ENCODE measurements at places on chromosomes 12 and 14.
A peak's percentile ranks its signal among the peaks of the same experiment; 100 is the strongest.

GRCh38 chr14:20751963-20752562, 6.4 kb downstream of the EDDM3A start:
- DNase-seq: no peak

GRCh38 chr12:5577211-5577612, 145.3 kb downstream of the NTF3 start:
- DNase-seq: no peak

DNA sequence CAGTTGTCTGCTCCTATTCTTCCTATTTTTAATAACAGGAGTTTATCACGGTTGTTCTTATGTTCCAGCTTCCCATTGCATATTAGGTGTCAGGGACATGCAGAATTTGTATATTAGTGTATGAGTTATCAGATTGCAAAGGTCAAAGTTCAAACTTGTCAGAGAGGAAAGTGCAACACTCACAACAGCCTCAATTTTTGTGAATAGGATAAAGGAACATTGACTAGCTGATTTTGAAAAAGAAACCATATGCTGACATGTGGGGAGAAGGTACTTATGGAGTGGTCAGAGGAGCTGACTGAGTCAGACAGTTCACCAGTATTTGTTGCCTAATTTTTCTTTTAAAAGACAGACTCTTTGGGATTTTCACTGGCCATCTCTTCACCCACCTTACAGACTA, 222.1 kb downstream of the C12orf50 start:
- no peak for DNase-seq

DNA sequence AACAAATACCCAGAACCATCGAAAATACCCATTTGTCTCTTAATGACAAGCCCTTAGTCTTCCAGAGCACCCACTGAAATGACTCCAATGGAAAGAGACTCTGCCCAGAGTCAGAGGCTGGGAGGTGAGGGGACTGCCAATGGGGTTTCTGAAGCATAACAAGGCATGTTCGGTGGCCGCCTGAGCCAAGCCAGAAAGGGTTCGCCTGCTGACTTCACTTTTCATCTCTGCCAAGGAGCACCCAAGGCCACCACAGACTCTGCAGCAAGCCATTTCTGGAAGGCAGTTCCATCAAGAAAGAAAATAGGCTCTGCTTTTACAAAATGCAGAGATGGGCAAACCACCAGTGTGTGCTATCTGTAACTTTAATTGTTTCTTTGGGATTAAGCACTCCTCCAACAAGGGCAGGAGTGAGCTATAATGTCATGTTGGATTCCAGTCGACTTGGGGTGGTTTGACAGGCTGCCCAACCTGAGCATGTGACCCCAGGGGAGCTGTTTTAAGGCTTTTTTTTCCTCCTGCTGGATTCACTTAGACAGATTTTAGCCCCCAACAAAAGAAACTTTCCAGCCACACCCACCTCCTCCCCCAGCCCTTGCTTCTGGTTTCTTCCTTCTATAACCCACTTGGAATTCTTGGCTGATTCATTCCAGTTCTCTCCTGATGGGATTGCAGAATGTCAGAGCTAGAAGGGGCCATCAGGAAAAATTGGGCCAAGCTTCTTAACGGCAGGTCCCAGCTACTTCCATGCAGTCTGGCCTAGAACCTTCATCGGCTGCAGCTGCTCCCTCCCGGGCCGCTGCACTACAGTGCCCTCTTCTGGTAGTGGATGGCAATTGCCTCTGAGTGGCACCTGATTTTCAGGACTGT, 24.1 kb downstream of the CKAP4 start:
- peak; percentile 66 for DNase-seq

DNA sequence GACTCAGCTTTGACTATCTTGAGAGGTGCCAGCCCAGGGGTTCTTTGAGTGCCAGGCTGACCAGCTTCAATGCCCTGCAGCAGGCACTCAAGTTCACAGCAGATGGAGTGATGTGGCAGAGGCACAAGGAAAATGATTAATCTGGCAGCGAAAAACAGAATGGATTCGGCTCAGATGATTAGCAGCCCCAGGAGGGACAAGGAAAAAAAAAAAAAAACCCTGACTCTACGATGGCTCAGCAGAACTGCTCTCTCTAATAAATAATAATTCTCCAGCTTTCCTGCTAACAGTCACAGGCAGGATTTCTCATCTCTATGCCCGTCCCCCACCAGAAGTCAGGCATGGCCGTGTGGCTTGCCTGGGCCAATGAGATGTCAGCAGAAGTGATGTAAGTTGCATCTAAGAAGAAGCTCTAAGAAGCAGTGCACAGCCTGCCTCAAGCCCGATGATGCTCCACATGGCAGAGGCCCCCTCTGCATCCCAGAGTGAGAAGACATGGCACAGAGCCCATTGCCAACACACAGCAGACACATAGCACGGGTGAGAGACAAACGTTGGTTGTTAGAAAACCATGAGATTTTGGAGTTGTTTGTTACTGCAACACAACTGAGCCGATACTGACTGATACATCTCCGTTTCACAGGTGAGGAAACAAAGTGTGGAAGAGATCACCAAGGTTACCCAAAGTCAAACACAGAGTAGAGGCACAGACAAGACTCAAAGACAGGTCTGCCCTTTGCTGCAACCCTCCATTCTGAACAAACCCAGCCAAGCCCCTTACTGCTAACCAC, 111.0 kb downstream of the SCARB1 start:
- DNase-seq: no peak

GRCh38 chr12:16716928-16717327, 111.0 kb upstream of the LMO3 start:
- no peak for DNase-seq

DNA sequence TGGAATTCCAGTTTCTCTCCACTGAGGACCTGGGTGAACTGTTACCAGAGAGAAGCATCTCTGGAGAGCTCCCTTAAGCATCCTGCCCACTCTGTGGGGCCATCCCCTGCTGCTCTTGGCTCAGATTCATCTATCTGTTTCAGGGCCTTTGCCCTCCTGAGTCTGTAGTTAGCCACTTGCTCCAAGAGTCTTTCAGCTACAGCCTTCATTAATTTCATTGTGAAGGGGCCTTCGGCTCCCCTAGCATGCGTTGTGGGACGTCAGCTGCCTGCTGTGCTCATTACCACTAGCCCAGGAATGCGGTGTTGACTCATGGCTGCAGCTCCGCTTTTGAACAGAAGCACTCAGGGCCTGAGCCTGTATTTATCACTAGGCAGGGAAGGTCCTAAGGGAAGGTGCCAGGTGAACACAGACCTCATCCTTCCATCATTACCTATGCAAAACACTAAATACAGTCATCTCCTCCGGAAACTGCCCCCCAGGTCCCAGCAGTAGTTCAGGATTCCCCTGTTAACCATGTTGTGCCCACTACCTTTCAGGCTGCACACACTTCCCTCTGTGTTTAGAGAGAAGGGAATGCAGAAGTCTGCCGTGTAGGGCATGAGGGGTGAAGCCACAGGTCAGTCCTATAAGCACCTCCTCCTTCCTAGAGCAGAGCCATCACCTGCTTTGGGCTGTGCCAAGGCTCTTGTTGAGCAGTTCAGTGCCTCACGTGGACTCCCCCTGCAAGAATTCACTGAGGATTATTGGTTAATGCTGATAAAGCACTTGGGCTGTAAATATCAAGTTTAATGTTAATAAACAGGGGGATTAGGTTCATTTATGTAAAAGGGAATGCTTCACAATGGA, 191.4 kb downstream of the CACNA1C start:
- DNase-seq: no peak

DNA sequence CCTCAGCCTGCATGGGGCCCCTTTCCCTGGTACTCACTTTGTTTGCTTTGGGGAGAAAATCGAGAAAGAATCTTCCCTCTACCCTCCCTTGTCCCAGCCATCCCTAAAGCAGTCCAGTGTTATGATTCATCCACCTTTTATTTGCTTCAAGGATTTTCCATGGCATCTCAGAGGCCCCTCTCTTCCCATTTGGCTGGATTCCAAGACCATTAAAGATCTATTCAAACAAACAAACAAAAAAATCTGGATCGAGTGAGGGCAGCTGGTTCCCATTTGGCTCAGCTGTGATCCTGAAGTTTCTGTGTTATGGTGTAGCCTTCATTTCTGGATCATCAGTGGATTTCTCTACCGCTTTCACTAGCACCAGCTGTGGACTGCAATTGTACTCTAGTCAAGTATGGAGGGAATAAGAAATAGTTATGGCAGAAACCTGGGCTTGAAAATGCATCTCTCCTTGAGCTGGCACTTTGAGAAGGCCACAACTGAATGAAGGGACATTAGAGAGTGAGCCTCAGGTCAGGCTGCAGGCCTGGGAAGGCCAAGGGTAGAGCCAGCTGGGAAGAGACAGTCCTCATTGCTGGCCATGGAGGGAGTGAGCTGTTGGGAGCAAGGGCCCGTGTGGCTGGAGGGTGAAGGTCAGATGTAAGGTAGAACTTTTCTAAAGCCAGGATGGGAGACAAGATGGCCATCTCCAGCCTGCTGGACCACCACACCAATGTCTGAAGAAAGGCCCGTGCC, 13.7 kb downstream of the KRT71 start:
- DNase-seq: no peak

DNA sequence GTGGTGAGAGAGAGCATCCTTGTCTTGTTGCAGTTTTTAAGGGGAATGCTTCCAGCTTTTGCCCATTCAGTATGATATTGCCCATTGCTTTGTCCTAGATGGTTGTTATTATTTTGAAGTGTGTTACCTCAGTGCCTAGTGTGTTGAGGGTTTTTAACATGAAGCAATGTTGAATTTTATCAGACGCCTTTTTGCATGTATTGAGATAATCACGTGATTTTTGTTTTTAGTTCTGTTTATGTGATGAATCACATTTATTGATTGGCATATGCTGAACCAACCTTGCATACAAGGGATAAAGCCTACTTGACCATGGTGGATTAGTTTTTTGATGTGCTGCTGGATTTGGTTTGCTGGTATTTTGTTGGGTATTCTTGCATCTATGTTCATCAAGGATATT, 302.3 kb upstream of the G2E3 start:
- no peak for DNase-seq

- no peak for DNase-seq
Observed at GRCh38 chr12:114430306-114430705, 24.4 kb upstream of the TBX5 start.

GRCh38 chr12:57243521-57244311, 7.3 kb downstream of the STAC3 start:
- DNase-seq: peak; percentile 75

GRCh38 chr12:120238839-120239445, 26.6 kb downstream of the PXN start:
- DNase-seq: no peak

Measured in frontal cortex (tissue), 4 donors.